A172 (cell line): ENCODE measurements at places on chromosomes 2 and 18.
A peak's percentile ranks its signal among the peaks of the same experiment; 100 is the strongest.

DNA sequence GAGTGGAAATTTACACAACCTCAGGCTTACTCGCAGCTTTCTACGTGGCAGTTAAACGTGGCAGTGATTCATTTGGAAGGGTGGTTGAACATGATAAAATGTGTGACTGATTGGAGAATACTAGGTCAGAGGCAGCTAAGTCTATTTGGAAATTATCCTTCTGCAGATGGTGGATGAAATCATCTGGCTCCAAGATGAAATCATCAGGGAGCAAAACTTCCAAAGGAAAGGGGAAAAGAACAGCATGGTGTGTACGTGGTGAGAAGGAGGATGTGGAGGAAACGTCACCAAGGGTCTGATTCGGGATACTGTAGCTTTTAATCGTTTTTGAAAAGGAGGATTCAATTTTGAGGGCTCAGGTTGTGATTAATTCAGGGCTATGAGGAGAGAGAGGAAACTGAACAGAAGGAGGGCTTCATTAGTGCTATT lies 47.9 kb downstream of the COL3A1 start:
- peak; percentile 21 for DNase-seq

DNA sequence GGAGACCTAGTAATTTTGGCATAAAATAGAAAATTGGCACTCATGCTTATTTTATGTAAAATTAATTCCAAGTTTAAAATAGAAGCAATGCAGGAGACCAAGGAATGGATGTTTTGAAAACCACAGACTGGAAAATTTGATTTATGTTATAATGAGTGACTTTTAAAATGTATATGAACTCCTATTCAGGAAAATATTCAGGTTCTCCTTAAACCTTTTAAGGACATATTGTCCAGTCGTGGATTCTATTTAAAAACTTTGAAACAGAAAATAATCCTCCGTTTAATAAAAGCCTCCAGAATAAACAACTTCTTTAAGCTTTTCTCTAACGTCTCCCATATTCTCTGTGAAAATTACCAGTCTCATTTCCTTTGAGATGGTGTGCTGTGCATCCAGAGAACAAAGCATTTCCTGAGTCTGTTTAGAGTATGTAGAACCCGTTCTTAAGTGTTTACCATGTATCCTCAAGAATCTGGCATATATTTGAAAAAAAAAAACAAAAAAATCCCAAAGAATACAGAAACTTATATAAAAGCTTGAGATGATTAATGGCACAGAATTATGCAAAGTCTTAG lies 8.6 kb upstream of the YES1 start:
- no peak for DNase-seq

DNA sequence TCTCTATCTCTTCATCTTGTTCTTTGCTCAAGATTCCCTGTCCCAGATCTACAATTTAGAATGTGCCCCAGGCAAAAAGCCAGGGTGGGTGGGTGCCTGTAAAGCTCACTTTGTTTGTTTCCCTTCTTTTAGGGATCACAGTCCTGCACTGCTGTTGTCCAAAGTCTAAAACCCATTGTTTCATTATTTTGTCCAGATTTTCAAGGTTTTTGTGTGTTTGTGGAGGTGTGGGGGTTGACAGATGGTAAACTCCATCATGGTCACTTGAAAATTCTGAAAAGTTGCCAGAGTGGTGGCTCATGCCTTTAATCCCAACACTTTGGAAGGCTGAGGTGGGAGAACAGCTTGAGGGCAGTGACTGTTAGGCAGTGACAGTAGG lies 41.5 kb downstream of the YES1 start:
- DNase-seq, result no peak

- peak; percentile 85 for DNase-seq
Observed at GRCh38 chr18:9055185-9055584, 47.3 kb upstream of the NDUFV2 start.

GRCh38 chr2:26978061-26978596 lies 7.7 kb downstream of the MAPRE3 start:
- no peak for DNase-seq

- no peak for DNase-seq
Observed at GRCh38 chr2:130843321-130843985, 6.7 kb downstream of the ARHGEF4 start.

DNA sequence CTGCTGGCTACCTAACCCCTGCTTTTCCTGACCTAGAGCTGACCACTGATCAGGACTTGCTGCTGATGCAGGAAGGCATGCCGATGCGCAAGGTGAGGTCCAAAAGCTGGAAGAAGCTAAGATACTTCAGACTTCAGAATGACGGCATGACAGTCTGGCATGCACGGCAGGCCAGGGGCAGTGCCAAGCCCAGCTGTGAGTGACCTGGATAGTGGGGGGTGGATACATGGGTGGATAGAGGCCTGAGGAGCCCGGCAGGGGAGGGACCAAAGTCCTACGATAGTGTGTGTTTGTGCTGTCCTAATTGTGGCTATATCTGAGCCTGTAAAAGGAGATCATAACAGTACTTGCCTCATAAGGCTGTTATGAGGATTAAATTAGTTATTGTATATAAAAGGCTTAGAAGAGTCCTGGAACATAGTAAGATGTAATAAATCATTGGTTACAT lies 8.2 kb downstream of the PLCD4 start:
- DNase-seq, result no peak

DNA sequence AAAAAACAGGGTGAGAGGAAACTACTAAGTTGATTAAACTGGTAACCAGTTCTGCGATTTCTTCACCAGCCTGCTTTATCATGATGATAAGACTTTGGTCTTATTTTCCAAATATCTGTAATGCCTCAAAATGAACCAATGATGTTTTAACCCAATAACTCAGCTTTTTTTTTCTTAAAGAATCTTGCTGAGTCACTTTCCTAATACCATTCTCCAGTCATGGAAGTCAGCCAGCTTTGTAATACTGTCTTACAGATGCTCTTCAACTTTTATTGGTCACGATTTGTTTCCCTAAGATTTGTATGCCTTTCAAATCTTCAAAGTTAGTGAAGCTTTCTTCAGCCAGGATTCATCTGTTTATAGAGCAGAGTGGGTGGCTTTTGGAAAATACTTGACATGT lies 47.7 kb upstream of the SMIM21 start:
- DNase-seq, result peak; percentile 36

DNA sequence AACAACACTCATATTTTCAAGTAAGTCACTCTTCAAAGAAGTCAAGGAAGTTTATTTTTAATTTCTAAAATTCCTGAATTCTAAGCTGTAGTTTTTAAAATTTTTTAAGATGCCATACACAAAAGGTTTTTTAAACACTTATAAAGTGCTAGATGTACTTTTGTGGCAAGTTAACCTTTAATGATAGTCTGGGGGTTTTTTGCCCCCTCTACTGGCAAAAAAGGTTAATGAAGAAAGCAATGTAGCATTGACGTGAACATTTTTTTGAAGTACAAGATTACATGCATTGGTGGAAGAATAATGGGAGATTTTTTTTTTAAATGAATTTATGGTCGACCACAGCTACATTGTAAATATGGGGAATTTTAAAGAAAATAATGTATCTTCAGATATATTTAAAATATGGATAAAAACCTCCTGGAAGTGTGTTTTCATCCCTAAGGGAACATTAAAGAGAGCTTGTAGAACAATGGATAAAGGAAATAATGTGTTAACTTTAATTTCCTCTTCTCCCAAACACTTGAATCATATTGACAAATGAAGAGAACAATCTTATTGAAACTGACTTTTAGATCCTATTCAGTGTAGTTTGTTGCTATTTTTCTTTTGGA lies 12.6 kb downstream of the ITPRID2 start:
- peak; percentile 43 for DNase-seq

- DNase-seq, result no peak
Observed at GRCh38 chr2:196759378-196759706, 40.1 kb downstream of the GTF3C3 start.

- peak; percentile 29 for DNase-seq
Observed at GRCh38 chr18:48300463-48300961, 108.7 kb downstream of the ZBTB7C start.

DNA sequence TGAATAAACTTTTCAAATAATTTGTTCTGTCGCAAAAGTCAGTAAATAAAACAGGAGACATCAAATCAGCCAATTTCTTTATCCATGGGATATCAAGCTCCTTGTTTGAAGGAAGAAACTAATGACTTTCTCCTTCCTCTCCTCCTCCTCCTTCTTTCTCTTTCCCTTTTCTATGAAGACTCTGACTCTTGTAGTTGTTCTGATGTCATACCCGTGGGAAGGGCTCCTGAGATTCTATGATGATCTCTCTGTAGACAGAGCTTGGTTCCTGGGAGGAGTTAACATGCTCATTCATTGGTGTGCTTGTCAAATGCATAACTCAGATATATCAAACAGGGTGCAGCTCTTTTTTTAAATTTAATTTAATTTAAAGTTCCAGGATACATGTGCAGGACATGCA lies 118.7 kb upstream of the KCTD1 start:
- DNase-seq, result no peak

- no peak for DNase-seq
Observed at GRCh38 chr18:40812981-40813515, 1142.0 kb upstream of the PIK3C3 start.

DNA sequence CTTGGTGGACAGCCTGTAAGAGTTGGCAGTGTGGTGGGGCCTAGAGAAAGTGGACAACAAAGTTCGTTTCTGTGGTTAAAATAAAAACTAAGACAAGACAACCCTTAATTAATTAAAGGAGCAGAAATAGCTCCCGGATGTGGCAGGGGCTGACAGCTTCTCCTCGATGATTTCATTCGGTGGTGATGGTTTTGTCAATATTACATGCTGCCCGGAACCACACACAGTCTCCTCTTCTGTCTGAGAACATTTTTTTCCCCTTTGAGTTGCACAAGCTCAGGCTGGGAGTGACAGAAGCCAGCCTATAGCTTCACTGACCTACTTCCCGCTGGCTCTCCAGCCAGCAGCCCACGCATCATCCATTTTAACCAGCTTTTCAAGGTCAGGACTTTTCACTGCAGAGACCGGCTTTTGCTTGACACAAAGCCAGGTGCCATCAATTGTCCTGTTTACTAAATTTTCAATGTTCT lies 378.8 kb downstream of the SLC4A3 start:
- DNase-seq, result peak; percentile 41

GRCh38 chr18:13868501-13869271 lies 44.7 kb downstream of the MC5R start:
- no peak for DNase-seq

GRCh38 chr2:137986268-137986667 lies 22.0 kb downstream of the HNMT start:
- DNase-seq, result no peak

DNA sequence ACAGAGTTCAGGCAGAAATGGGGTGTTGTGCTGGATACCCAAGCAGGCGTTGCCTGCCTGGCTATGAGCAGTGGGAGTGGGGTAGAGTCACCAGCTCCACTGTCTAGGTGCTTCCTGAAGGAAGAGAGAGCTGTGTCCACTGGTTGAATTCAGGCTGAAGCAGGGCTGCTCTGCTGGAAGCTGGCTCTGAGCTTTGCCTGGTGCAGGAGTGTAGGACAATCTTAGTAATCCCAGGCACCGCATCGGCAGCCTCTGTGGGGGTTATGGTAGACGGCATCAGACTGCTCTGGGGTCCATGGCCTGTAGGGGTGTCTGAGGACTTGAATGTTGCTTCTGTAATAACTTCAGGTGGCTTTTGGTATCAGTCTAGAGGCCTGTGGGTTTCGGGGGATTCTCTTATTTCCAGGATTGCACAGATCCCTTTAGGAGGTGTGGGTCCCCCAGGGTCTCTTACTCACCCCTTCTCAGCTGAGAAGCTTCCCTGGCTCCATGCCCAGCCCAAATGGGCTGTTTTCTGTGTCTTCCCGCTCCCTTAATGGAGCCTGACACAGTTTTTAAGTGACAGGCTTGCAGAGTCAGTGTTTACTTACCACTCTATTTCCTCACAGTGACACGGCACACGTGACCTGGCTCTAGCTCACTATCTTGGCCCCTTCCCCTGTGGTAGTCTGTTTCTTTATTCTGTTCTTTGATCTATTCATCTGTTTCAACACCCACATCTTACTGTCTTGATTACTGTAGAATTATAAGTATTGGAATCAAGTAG lies 644.3 kb downstream of the CBLN2 start:
- no peak for DNase-seq

DNA sequence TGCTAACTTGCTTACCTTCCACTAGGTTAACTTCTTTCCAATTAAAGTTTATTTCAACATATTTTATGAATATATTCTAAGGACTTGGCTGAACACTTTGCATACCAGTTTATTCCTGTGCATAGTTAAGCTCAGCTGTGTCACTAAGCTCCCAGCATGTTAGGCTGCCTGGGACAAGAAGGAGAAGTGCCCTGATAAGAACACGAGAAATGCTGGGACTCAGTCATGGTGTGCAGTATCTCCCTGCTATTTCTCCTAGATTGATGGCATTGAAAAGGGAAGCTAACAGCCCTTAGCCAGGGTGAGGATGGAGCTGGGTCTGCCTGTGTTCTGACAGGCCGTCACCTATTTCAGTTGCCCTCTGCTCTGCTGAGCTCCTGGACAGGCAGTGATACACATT lies 164.3 kb downstream of the TRABD2A start:
- no peak for DNase-seq

DNA sequence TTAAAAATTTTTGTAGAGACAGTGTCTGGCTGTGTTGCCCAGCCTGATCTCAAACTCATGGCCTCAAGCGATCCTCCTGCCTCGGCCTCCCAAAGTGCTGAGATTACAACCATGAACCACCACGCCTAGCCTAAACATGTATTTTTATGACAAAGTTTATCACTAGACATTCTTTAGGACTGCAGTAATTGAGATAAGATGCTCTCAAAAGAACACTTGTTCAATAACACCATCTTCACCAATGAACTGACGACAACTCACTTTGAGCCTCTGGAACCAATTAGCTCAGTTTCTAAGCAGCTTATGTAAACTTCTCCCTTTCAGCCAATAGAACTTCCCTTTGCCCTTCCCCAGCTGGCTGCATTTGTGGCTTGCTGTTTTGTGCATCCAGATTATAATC lies 15.3 kb upstream of the PPP4R1 start:
- DNase-seq, result peak; percentile 60

DNA sequence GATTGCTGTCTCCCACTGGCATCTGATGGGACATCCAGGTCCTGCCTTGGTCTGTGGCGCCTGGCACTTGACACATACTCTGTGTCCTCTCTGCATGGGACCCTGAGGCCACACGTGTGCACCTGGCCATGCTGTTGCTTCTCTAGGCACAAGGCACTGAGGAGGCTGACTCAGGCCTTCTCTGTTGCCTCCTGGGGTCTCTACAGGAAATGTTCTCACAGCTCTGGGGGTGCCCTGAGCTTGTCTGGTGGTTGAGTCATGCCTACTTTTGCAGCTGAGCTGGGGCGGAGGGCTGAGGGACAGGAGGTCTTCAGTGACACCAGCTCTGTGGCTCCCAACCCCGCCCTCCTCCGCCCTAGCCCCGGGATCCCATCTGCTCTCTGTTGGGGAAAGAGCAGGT lies 207.0 kb upstream of the HS6ST1 start:
- no peak for DNase-seq

DNA sequence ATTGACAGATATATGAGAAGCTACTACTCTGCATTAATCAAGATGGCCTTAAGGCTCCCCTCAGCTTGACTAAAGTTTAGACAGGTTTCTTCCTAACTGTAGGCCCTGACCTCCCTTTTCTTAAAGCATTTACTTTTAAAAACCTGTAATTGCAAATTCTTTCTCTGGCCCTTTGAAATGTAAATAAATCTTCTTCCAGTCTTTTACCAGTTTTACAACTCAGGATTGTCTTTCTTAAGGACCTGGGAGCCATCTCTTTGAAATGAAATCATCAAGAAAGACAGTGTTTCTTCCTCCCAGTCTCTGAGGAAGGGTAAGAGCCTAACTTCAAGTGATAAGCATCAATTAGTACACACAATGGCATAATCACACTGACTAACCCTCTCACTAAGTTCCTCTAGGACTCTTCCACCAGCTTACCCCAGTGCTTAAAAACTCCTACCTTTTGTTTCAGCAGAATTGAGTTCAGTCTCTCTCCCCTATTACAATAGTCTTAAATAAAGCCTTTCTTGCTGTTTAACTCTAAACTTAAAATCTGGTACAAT lies 58.7 kb upstream of the CDH20 start:
- no peak for DNase-seq
